ENCODE measurements at places on chromosomes 2 and 18.

DNA sequence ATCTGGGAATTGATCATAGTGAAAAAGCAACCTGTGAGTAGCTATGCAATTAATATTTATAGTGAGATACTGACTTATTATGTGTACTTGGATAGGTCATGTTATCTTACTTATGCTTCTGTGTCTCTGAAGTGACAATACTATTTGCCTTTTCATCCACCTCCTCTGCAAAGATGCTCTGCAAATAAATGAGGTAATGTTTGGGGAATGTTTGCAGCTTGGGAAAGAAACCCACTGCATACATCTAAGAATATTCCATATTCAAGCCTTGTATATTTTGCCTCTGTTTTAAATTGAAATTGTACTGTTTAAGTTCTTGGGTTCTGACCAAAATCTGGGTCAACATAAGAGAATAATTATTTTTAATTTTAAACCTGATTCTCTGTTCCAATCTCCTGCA is 217.4 kb upstream of the DTNA start:
- no peak for DNase-seq

DNA sequence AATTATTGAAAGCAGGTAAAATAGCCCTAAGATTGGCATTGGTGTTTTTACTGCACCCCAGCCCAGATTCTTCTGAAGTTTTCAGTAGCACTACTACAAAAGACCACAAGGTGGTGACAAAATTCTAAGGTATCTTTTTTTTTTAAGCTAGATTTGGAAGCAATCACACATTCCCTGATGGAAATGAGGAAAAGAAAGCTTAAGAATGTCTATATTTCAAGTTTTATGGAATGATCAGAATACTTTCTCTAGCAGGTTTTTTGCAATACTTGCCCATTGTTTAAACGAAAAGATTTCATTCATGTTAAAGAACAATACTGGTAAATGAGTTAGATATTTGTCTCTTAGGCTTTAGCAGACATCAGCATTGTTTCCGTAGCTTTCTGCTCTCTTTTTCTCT is 32.1 kb upstream of the ZNF638 start:
- peak; percentile 3 for DNase-seq

DNA sequence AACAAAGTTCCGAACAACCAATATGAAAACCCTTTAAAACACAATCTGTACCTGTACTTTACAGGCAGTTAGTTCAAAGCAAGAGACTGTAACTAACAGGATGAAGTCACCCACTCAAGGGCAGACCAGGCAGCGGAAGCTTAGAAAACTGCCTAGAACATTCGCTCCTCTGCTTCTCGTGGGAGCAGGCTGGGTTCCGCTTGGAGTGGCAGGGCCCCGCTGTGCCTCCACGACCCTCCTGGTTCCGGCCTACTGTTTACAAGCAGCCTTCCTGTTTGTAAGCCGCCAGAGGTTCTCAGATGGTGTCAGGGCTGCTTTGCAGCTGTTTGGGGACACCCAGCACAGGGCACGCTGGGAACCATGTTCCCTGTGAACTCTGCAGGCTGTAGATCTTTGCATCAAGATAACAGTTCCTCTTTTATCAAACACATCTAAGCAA is 31.3 kb downstream of the CIB4 start:
- no peak for DNase-seq

- DNase-seq: no peak
These were observed 708.9 kb downstream of the RNF144A start for GRCh38 chr2:7626139-7626537.

- no peak for DNase-seq
These were observed 14.8 kb upstream of the SRBD1 start for GRCh38 chr2:45625824-45626223.

- peak; percentile 2 for DNase-seq
These were observed 20.3 kb upstream of the ASNSD1 start for GRCh38 chr2:189641002-189641401.

- DNase-seq: no peak
These were observed 25.9 kb downstream of the GCG start for GRCh38 chr2:162126111-162126519.

DNA sequence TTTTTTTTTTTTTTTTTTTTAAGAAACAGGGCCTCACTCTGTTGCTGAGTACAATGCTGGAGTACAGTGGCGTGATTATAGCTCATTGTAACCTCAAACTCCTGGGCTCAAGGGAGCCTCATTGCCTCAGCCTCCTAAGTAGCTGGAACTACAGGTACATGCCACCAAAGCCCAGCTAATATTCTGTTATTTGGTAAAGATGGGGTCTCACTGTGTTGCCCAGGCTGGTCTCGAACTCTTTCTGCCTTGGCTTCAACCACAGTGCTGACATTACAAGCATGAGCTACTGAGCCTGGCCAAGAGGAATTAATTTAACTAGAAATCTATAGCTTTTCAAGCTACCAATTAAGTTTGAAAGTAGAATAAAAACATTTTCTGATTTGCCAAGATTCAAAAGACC is 27.8 kb downstream of the DYM start:
- DNase-seq: no peak

- DNase-seq: no peak
These were observed 16.2 kb downstream of the MSH6 start for GRCh38 chr2:47799031-47799609.

DNA sequence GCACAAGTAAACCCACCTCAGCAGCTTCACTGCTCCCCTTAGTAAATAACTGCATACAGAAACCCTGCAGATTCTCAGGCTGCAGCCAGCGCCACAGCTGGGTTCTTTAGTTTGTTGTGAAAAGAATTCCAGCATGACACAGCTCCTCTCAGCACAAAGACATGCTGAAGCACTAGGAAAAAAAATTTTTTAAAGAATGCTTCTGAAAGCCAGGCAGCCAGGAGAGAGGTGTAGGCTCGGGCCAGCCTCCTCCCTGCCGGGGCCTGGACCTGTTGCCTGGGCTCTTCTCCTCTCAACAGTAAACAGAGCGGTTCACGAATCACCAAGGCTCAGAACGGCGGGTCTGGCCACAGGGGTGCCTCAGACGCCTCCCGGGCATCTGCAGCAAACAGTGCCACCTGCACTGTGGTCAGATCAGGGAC is 95.7 kb upstream of the POU3F3 start:
- no peak for DNase-seq

- DNase-seq: no peak
These were observed 330.4 kb downstream of the LPIN1 start for GRCh38 chr2:12076810-12077209.

- DNase-seq: no peak
These were observed 47.4 kb upstream of the KIDINS220 start for GRCh38 chr2:8884812-8885211.

DNA sequence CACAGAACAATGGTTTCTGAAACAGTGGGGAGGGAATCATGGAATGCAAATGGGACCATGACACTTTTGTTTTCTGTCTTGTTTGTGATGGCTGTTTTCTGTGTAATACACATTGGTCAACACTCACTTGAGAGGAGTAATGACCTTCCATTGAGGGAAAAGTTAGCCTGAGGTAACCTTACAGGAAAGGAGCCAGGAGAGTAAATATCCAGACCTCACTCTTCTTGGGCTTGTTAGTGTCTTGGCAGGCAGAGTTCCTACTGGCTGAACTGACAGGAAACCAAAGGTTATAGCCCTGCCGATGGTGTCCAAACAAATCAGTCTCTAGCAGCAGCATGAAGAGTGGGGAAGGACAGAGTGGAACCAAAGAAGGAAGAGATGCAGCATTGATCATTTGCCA is 17.2 kb upstream of the RPRM start:
- DNase-seq: no peak

- DNase-seq: no peak
These were observed 54.2 kb upstream of the CTDP1 start for GRCh38 chr18:79625195-79625923.

DNA sequence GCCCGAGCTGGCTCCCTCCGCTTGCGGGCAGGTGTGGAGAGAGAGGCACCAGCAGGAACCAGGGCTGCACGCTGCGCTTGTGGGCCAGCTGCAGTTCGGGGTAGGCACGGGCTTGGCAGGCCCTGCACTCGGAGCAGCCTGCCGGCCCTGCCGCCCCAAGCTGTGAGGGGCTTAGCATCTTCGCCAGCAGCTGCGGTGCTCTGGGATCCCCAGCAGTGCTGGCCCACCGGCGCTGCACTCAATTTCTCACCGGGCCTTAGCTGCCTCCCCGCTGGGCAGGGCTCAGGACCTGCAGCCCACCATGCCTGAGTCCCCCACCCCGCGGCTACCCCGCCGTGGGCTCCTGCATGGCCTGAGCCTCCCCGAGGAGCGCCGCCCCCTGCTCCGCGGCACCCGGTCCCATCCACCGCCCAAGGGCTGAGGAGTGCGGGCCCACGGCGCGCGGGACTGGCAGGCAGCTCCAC is 434.4 kb upstream of the RGPD4 start:
- DNase-seq: no peak

DNA sequence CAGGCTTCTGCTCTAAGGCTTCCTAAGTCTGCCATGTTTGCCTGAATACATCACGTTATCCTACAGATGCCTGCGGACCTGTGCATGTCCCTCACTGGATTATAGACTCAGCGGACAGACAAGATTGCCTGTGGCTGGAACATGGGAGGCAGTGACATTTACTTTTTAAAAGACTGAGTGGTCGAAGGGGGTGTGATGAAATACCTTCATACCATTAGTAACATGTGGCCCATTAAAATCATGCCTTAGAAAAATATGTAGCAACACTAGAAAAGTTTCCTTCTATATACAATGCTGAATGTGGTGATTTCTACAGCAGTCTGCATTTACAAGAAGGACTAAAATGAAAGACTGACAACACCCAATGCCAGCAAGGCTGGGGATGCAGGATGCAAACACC is 154.4 kb downstream of the ASB1 start:
- DNase-seq: no peak

DNA sequence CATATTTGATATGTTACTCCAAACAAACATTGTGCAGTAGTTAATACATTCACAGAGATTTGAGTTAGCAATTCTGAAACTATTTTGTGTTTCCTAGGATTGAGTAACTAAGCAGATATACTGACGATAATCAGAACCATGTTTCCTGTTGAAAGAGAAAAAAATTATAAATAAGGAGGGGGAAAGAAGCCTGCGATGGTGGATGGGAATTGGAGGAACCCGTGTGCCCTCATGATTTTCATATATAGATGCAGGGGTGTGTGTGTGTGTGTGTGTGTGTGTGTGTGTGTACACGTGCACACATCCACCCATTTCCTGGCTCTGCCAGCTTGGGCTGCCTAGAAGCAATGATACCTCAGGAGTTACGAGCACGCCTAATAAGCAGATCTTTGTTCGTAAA is 56.9 kb downstream of the LPIN2 start:
- no peak for DNase-seq

DNA sequence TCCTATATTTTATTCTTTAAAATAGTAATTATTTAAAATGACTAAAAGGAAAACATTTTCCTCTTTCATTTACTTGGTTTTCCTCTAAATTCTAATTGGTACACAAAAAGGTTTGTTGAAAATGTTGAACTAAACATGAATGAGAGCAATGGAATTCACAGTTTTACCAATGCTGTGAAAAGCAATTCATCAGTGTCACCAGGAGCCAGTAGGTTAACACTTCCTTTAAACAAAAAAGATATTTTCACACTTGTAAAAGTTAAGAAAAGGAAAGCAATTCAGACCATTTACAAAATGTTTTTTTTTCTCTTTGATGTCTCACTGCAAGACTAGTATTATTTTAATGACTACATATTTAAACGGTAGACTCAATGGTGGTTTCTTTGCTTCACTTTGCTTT is 341.6 kb downstream of the RIT2 start:
- DNase-seq: no peak

DNA sequence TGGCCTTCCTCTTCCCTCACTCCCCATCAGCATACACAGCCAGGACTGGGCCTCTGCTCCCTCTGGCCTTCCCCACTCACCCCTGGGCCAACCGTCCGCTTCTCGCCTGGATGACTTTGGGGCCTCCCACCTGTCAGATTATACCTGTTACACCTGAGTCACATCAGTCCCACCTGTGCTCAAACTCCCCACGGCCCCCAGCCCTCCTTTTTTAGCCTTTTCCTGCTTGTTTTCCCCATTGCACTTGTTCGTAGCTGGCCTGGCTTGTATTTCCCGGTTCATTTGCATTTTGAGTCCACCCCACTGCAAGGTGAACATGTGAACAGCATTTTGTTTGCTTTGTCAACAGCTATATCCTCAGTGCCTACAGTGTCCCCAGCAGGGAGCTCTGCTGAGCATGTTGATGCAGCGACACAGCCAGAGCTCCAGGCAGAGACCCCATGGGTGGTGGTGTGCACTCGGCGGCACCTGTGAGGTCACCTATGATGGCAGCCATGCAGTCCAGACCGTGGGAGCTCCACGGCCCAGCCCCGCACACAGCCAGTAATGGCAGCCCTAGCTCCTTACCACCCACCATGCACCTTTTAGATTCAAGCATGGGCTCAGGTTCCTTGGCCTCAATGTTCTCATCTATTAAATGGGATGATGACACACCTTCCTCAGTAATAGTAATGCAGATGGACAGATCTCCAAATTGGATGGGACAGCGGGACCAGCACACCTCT is 276.4 kb upstream of the HS6ST1 start:
- DNase-seq: no peak

DNA sequence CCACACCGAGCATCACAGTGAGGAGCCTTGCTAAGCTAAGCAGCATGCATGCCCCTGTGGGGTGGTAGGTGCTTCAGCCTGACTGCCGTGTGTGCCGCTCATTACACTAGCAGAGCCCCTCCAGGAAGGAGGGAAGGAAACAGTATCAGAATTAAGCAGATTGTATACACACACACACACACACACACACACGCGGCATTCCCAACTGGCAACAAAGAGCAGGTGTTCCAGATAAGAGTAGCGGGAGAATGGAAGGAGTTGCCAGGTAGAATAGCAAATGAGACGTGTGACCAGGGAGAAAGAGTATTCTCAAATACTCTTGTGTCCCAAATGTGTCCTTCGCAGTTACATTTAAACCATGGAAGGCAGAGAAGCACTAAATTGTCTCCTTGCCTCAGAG is 47.6 kb upstream of the TTC39C start:
- no peak for DNase-seq

DNA sequence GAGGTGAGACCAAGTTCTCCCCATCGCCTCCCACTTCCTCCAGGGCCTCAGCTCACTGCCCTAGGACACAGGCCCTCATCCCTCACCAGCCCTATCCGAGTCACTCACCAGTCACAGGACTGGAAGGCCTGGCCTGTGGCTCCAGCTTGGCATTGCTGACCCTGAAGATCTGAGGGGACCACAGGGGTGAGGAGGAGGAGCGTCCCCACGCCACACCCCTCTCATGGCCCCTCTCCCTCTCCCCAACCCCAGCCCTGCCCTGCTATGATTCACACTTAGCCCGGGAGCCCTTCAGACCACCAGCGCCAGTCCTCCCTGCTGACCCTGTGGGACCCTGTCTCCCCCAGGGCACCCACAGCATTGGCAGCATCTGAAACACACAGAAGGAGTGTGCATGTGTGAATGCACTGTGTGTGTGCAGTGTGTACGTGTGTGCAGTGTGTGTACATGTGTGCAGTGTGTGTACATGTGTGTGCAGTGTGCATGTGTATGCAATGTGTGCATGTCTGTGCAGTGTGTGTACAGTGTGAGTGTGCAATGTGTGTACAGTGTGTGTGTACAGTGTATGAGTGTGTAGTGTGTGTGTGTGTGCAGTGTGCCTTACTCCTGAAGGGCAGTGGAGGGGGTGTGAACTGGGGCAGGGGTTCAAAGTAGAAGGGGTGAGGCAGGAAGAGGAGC is 29.4 kb upstream of the ANKRD62 start:
- no peak for DNase-seq

Data from NCI-H1436 (cell line).